ENCODE measurements at places on chromosomes 1 and 21.
A peak's percentile ranks its signal among the peaks of the same experiment; 100 is the strongest.

DNA sequence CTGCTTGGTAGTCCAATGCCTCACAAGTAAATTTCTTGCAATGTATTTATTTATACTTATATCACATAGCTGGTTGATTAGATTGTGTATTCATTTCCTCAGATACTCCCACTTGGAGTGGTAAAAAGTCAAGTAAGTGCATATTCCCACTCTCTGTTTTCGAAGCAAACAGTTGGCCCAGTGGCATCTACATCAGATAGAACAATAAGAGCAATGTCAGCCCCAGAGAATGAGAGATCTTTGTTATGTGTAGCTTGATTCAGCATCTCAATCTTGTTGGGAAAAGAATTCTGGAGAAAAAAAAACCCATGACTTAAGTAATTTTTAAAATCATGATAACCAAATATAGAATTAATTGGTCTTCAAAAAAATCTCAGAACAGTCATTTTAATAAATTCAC is 25.5 kb downstream of the RGL1 start:
- DNase-seq = no peak

DNA sequence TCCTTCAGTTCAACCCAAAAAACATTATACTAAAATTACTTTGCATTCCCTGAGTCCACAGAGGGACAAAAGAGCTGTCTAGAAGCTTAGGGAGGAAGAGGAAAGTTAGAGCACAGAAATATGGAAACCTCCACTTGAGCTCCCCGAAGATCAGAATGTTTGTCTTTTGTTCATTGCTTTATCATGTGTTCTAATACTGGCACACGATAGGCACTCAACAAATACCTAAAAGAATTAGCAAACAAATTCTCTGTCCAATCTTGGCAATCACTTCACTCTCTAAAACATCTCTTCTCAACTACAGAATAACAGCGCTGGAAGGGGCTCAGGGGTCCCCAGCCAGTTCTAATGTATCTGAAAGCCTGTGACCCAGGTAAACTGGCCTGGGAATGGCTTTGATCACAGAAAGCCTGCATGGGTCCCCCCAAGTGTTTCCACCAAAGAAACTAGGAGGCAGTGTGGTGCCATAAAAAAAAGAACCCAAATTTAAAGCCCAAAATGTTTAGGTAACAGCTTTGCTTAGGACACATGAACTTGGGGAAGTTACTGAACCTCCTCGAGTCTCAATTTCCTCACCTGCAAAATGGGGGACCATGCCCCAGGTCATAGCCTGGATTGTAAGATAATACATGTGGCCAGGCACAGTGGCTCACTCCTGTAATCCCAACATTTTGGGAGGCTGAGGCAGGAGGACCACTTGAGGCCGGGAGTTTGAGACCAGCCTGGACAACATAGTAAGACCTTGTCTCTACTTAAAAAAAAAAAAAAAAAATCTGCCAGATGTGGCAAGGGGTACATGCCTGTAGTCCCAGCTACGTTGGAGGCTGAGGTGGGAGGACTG is 45.8 kb downstream of the SSBP3 start:
- DNase-seq = no peak

- DNase-seq = no peak
These were observed 4.5 kb downstream of the BEND5 start for GRCh38 chr1:48772211-48772610.

GRCh38 chr21:33975548-33976081 is 60.0 kb upstream of the ATP5PO start:
- DNase-seq = no peak

- peak; percentile 67 for DNase-seq
These were observed 27.5 kb downstream of the SLC2A1 start for GRCh38 chr1:42931108-42931539.

DNA sequence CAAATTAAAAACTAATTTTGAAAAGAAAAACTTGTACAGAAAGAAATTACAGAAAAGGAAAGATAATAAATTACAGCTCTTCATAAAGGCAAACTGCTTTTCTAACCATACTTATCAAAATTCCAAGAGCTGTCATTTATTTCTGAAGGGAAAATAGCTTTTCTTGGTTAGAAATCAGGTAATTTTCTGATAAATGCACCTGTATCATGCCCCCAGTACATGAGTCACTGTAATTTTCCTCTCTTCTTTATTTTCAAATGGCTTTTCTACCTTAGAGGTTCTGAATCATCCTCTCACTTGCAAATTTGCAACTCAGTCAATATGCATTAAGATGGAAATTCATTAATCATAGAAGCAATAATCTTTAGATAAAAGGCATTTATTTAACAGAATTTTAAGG is 100.1 kb downstream of the SLC35F3 start:
- no peak for DNase-seq

DNA sequence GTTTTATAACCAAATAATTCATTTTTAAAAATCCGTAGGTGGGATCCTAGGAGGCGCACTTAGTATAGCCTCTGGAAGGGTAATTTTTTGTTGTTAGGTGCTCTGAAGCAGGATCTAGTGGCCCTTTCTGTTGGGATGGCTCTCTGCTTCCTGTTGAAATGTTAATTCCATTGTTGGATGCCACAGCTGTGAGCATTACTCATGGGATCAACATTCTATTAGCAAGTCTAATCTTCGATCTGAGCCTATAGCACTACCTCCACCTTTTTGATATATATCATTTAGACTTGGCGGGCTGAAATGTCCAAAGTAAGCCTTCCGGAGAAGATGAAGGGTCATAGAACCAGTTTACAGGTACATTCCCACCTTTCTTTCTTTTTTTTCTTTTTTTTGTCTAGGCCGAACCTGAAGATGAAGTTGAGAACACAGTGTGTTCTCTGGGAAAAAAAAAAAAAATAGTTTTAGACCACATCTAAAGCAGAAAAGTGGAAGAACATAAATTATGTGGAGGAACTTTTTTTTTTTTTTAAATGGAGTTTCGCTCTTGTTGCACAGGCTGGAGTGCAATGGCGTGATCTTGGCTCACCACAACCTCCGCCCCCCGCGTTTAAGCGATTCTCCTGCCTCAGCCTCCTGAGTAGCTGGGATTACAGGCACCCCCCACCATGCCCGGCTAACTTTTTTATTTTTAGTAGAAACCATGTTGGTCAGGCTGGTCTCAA is 1.4 kb downstream of the CXADR start:
- no peak for DNase-seq

All from upper lobe of right lung (tissue), 1 donor.